ENCODE measurements at places on chromosomes 11 and 22.

DNA sequence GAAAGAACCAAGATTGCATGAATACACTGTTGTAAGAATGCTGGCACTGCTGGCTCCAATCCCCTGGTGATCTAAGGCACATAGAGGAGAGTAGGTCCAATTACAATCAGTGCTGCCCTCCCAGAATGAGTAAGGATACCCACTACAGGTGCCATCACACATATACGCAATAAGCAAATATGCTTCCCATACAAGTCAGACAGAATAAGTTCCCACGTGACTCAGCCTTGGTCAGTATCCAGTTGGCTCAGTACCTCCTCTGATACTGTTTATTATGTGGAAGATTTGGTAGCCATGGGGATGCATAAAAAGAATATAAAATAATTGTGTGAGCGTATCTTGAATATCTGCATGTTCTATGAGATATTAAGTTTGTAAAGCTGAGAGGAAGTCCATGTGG is 8.9 kb upstream of the OR2D3 start:
- no peaks in the 10 kb centered on the region for H3K36me3 ChIP-seq
- no peak overlapping the region for H3K27ac ChIP-seq

GRCh38 chr11:34748036-34748435 is 127.1 kb downstream of the EHF start:
- no peaks in the 10 kb centered on the region for H3K4me1 ChIP-seq
- H3K4me3 ChIP-seq, result no peak overlapping the region
- no peaks in the 10 kb centered on the region for H3K27me3 ChIP-seq
- DNase-seq, result no peak
- H3K27ac ChIP-seq, result no peak overlapping the region

DNA sequence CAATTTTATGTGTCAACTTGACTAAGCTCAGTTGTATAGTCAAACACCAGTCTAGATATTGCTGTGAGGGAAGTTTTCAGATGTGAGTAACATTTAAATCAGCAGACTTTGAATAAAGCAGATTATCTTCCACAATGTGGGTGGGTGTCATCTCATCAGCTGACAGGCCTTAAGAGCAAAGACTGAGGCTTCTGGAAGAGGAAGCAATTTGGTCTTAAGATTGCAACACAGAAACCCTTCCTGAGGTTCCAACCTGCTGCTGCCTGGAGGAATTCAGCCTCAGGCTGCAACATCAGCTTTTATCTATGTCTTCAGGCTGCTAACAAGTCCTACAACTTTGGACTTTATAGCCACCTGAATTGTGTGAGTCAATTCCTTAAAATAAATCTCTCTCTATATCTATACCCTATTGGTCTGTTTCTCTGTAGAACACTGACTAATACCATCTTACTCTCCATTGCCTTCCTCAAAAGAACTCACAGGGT is 277.2 kb upstream of the PLET1 start:
- DNase-seq, result no peak
- H3K27me3 ChIP-seq, result no peaks in the 10 kb centered on the region
- peaks cover 3% of the 10 kb centered on the region for H3K36me3 ChIP-seq
- no peak overlapping the region for H3K27ac ChIP-seq
- H3K4me1 ChIP-seq, result peaks cover 11% of the 10 kb centered on the region

DNA sequence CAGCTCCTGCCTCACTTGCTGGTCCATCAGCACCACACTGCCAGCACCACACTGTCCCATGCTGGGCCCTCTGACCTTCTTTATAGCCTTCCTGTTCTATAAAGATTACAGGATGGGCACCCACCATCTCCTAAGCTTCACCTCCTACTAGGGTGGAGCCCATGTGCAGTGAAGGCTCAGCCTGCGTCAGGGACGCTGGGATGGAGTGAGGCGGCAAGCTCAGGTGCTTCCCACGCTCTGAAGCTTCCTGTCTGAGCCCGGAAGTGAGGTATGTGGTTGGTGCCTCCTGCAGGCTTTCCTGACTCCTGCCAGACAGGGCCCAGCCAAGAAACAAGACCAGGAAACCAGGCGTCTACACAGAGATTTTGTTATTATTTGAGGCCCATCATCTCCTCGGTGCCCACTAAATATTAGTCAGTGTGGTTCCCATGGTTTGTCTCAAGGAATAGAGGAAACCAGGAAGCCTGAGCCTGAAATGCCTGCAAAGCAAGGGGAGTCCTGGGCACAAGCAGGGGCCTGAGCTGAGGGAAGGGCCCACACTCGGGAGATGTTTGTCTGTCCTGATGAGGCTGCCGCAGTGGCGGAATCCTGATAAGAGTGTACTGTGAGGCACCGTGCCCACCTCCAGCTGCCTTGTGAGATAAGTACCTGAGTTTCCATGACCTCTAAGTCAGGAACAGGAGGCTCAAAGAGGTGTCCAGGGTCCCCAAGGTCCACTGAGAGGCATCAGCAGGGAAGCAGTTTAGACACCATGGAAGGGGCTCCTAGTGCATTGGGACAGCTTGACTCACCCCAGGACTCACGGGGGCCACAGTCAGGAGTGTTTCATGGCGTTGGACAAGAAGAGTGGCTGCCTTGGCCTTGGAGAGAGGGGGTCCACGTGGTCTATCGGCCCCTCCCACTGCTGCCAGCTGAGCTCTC is 22.0 kb downstream of the RSPH14 start:
- H3K4me3 ChIP-seq, result no peak overlapping the region
- DNase-seq, result no peak
- no peaks in the 10 kb centered on the region for H3K27me3 ChIP-seq
- H3K4me1 ChIP-seq, result no peaks in the 10 kb centered on the region

DNA sequence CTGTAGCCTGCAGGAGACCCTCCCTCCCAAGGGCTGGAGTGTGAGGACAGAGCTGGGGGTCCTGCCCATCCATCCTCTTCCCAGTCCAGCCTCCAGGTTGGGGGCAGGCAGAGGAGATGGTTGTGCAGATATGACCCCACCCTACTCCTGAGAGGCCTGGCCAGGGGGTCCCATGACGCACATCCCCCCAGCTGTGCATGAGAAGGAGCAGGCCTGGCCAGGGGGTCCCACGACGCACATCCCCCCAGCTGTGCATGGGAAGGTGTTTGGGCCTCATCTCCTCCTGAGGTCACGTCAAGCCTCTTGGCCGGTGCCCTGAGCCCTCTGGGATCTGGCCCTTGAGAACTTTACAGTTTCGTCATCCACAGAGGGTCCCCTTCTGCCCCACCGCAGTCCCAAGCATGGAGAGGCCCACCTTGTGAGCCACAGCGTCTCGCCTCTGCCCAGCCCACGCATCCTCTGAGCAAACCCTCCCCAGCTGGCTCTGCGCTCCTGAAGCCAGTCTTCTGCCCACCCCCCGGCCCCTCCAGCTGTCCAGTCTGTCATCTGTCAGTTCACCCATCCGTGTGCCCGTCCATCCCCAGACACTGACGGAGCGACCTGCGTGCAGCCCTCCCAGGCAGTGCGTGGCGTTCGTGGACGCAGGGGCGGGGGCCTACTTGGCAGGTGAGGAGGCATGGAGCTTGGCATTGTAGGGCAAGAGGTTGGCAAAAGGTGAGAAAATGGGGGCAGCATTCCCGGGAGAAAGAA is 2.3 kb downstream of the ANO9 start:
- no peak for DNase-seq
- no peaks in the 10 kb centered on the region for H3K27me3 ChIP-seq
- H3K4me1 ChIP-seq, result no peaks in the 10 kb centered on the region
- no peak overlapping the region for H3K27ac ChIP-seq
- no peaks in the 10 kb centered on the region for H3K36me3 ChIP-seq

DNA sequence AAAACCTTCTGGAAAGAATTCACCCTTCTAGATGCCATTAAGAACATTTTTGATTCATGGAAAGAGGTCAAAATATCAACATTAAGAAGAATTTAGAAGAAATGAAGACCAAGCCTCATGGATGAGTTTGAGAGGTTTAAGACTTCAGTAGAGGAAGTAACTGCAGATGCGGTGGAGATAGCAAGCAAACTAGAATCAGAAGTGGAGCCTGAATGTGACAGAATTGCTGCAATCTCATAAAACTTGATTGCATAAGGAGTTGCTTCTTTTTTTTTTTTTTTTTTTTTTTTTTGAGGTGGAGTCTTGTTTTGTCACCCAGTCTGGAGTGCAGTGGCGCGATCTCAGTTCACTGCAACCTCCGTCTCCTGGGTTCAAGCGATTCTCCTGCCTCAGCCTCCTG is 51.6 kb downstream of the MS4A13 start:
- no peak for DNase-seq
- no peaks in the 10 kb centered on the region for H3K4me1 ChIP-seq
- H3K27me3 ChIP-seq, result no peaks in the 10 kb centered on the region
- no peak overlapping the region for H3K27ac ChIP-seq
- H3K4me3 ChIP-seq, result no peak overlapping the region

GRCh38 chr11:31764766-31765165 is 46.4 kb downstream of the PAX6 start:
- H3K27me3 ChIP-seq, result no peaks in the 10 kb centered on the region
- H3K4me1 ChIP-seq, result peaks cover 10% of the 10 kb centered on the region
- no peaks in the 10 kb centered on the region for H3K36me3 ChIP-seq
- DNase-seq, result no peak

GRCh38 chr11:132311703-132312102 is 941.3 kb downstream of the NTM start:
- H3K4me3 ChIP-seq, result no peak overlapping the region
- no peaks in the 10 kb centered on the region for H3K27me3 ChIP-seq
- no peaks in the 10 kb centered on the region for H3K36me3 ChIP-seq
- H3K27ac ChIP-seq, result no peak overlapping the region
- no peaks in the 10 kb centered on the region for H3K4me1 ChIP-seq

DNA sequence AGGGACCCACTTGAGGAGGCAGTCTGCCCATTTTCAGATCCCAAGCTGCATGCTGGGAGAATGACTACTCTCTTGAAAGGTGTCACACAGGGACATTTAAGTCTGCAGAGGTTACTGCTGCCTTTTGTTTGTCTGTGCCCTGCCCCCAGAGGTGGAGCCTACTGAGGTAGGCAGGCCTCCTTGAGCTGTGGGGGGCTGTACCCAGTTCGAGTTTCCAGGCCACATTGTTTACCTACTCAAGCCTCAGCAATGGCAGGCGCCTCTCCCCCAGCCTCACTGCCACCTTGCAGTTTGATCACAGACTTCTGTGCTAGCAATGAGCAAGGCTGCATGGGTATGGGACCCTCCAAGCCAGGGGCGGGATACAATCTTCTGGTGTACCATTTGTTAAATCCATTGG is 126.0 kb downstream of the OR4A5 start:
- peaks cover 24% of the 10 kb centered on the region for H3K36me3 ChIP-seq
- H3K27me3 ChIP-seq, result no peaks in the 10 kb centered on the region
- no peaks in the 10 kb centered on the region for H3K4me1 ChIP-seq
- H3K4me3 ChIP-seq, result no peak overlapping the region

DNA sequence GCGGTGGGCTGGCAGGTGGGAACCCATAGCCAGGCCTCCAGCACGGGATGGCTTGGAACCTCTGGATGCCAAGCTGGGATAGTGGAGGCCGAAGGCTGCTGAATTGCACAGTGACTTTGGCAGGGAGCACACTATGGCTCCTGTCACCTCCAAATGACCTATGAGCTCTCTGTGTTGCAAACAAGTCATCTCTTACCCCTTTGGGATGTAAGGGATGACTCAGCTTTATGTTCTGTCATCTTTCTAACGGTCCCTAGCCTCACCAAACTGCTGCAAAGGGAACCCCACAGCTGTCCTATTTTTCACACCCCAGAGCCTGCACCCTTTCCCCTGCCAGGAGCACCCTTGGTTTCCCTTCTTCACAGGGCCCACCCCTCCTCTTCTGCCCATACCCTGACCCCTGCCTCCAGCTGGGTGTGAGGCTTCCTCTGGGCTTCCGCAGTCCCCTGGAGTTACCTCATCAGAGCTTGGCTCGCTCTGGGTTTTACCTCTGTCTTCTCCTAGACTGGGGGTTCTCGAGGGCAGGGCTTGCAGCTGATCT is 2.7 kb upstream of the SCUBE1 start:
- 0 out of 2 replicates have a peak, but pooled peaks cover 4% of the 10 kb centered on the region for H3K4me1 ChIP-seq
- no peaks in the 10 kb centered on the region for H3K36me3 ChIP-seq
- H3K27me3 ChIP-seq, result peaks cover 43% of the 10 kb centered on the region

DNA sequence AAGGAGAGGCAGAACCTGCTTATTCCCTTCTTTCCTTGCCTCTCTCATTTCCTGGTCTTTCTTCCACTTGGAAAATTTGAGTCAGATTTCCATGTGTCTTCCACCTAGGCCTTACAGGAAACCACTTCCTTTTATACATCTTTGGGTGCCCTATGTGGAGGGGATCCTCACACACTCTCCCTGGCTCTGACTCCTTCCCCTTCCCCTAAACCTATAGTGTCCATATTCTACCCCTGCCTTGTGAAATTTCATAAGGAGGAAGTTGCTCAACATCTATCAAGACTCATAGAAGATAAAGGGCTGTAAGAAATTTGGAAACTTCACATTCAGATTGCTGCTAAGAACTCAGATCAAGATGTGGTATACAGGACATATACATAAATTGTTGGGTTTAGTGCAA is 20.4 kb downstream of the TUG1 start:
- no peaks in the 10 kb centered on the region for H3K36me3 ChIP-seq
- no peak overlapping the region for H3K27ac ChIP-seq
- H3K4me1 ChIP-seq, result no peaks in the 10 kb centered on the region
- no peaks in the 10 kb centered on the region for H3K27me3 ChIP-seq

GRCh38 chr22:26045860-26046259 is 123.4 kb upstream of the SEZ6L start:
- H3K27ac ChIP-seq, result no peak overlapping the region
- no peaks in the 10 kb centered on the region for H3K27me3 ChIP-seq
- no peak for DNase-seq
- H3K36me3 ChIP-seq, result no peaks in the 10 kb centered on the region
- no peak overlapping the region for H3K4me3 ChIP-seq

DNA sequence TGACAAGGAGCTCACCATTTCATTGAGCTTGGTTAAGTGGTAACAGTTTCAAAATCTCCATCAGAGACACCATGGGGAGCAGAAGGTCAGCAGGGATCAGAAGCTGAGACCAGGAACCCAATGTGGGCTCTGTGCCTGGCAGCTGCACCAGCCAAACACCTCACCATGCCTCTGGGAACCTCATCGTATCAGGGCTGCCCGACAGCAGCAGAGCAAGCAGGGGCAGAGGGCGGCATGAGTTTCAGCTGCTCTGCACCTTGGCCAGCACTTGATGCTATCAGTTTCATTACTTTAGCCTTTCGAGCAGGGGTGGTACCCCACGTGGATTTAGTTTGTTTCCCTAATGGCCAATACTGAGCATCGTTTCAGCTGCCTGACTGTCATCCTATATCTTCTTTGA is 77.8 kb downstream of the DGCR2 start:
- no peak for DNase-seq
- no peaks in the 10 kb centered on the region for H3K4me1 ChIP-seq
- peaks cover 20% of the 10 kb centered on the region for H3K36me3 ChIP-seq
- H3K27me3 ChIP-seq, result no peaks in the 10 kb centered on the region
- no peak overlapping the region for H3K27ac ChIP-seq
- H3K4me3 ChIP-seq, result no peak overlapping the region

Data from GM23338 (cell line).